ENCODE measurements at places on chromosomes 12 and 14. TPM values are rescaled to one million over a fixed set of nuclear protein-coding genes. Genes with fewer than 3 reads are reported as not detected.

The ADGRD1 gene
- total RNA-seq, result not detected

The PPP1R36 gene
- 0.99 TPM for total RNA-seq

The ASB2 gene
- not detected for total RNA-seq

The ST8SIA1 gene
- total RNA-seq, result 0.46 TPM

The GALNT16 gene
- total RNA-seq, result not detected

The IRAK3 gene
- total RNA-seq, result 0.32 TPM

The TAS2R31 gene
- 0.61 TPM for total RNA-seq

Measured in foreskin keratinocyte (primary cell).